Left renal cortex interstitium (tissue), 4 donors: ENCODE measurements at places on chromosomes 2 and 18. TPM values are rescaled to one million over a fixed set of nuclear protein-coding genes. Genes with fewer than 3 reads are reported as not detected.

DNA sequence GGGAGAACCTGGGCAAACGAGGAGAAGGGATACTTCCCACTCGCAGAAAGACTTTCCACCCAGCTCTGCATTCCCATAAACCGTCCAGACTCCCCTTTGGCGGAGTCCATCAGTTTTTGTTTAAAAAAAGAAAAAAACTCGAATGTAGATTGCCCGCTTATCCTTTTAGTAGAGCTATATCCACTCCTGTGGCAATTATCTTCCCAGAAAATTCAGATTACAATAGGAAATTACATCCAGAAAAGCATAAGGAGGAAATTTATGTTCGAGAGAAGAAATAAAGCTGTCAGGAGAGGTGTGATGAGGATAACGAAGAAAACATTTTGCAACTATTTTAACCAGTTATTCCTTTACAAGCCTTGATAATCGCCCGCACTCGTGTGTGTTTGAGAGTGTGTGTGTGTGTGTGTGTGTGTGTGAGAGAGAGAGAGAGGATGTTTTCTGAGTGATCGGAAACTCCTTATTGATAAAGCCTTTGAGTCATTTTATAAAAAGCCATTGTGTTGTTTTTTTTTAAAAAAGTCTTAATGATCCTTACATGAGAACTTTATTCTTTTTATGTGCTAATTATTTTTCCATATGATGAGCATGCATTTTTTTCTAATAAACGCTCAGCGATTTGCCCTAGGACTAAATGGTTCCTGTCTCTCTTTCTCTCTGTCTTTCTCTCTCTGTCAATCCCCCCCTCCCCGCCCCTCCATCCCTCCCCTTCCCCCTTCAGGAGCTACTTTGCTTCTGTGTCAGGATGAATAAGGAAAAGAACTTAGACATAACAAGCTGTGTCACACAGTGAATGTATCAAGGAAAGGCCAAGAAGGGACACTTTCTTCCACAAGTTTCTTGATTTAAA, 1.1 kb upstream of the PPP3R1 start:
- DNase-seq, result no peak

GRCh38 chr2:24123195-24123921, at the start of the genes FAM228B and PFN4:
TSS of gene FAM228B (plus strand) at chr2:24123469. CDS start at chr2:24124362, 893 bp downstream.
TSS of gene PFN4 (minus strand) at chr2:24123334. CDS start at chr2:24122535, 799 bp downstream.
- DNase-seq, result peak; percentile 41

Gene REG3A
- polyA plus RNA-seq, result not detected

DNA sequence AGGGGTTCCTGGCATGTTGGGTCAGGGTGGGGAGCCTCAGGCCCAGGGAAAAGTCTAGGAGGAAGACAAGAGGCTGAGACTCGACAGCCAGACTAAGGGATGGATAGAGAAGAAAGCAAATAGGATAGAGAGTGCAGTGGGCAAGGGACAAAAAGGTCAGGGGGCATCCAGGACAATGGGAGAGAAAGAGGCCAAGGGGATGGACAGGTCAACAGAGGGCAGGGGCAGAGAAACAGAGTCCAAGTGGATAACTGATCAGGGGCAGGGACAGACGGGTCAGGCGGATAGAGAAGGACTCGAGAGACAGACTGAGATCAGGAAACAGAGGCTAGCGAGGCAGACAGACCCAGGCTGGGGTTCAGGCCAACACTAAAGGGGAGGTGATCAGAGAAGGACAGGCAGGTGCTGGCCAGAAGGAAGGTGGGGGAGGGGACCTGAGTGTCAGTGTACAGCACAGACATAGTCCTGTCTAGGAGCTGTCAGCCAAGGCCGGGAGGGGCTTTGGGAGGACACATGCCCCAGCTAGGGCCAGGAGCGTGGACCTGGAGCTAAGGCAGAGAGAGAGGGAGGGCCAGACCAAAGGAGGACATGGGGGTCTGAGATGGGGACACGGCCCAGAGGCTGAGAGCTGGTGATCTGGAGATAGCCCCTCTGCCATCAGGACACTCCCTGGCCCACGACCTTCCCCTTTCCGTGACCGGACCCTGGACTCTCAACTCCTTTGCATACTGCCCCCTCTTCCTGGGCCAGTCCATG, 12.2 kb downstream of the ASIC4 start:
- DNase-seq, result no peak

Gene ABCG5
- polyA plus RNA-seq, result 0.76 TPM

- no peak for DNase-seq
Measured at GRCh38 chr2:64978514-64979268, 10.5 kb upstream of the SLC1A4 start.

DNA sequence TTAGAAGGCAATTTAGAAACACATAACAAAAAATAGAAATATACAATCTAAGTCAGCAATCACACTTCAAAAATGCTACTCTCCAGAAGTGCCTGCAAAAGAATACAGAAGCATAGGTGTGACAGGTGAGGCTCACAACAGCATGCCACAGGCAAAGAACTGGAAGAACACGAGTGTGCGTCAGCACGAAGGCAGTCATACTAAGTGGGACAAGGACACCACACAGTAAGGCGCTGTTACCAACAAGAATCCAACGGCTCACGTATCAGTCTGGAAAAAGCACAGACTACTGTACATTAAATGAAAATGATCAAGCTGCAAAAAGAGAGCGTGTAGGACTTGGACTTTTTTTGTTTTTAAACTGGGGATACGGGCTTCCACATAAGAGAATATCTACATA, 18.7 kb downstream of the HDLBP start:
- DNase-seq, result no peak

Gene TEKT4
- polyA plus RNA-seq, result 0.20 TPM

- DNase-seq, result no peak
Measured at GRCh38 chr2:232460171-232460570, 4.2 kb downstream of the ALPI start.

DNA sequence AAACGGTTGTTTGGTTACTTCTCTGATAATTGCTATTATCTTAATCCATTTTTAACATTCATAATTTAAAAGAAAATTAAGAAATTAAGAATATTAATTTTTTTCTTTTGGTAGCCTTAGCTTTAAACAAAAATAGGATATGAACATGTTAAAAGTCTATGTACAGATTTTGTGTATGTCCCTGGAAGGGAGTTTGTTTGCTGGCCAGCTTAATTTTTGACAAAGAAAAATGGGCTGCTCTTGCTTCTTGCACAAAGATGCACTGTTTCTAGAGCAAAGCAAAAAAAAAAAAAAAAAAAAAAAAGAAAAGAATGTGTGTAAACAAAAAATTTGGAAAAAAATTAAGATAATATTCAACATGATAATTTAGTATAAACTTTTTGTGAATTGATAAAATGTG, 1.3 kb downstream of the RFTN2 start:
- DNase-seq, result no peak

- no peak for DNase-seq
Measured at GRCh38 chr2:30209227-30209626, 22.1 kb upstream of the LBH start.

Gene HOXD1
- 9.2 TPM for polyA plus RNA-seq

GRCh38 chr2:104539649-104540048, 314.3 kb upstream of the POU3F3 start:
- no peak for DNase-seq

- DNase-seq, result no peak
Measured at GRCh38 chr2:45089554-45090261, 80.5 kb upstream of the SIX2 start.
